Natural killer cell treated with Interleukin-12 subunit alpha and Interleukin-12 subunit beta and Interleukin-15 and Interleukin-18, amount 100 ng/mL, for 72 hours (primary cell): ENCODE measurements at places on chromosomes 7 and 10. TPM values are rescaled to one million over a fixed set of nuclear protein-coding genes. Genes with fewer than 3 reads are reported as not detected.

- DNase-seq, result no peak
Measured at GRCh38 chr7:95730493-95731280, 41.7 kb upstream of the DYNC1I1 start.

DNA sequence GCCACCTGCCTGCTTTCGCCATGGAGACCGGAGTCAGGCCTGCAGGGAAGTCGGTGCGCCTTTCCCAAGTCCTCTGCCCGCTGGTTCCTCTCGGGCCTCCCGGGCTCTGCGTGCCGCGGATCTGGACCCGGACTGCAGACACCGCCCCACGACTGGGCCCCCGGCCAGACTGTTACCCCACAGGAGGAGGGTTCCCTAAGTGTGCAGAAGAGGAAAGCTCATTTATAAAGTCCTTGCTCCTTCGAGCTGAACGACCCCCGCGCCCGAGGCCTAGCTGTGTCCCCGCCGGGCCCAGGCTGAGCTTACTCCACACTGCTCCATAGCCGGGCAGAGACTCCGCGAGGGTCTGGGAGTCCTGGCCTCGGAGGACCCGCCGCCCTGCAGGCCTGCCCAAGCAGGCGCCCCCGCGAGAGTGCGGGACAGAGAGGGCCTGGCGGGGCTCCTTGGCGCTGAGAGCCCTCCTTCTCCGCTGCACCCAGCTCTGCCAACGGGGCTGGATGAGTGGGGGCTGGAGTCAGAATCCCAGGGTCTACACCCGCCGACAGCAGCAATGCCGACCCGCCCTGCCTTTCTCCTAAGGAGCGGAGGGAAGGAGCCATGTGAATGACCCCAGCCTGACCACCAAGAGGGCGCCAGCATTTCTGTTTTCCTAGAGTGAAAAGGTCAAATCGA is 8.3 kb downstream of the EN2 start:
- peak; percentile 41 for DNase-seq

- DNase-seq, result no peak
Measured at GRCh38 chr10:72682638-72683037, 9.3 kb upstream of the MCU start.

- no peak for DNase-seq
Measured at GRCh38 chr10:76405922-76406321, 974.5 kb downstream of the LRMDA start.

The AGBL3 gene
- total RNA-seq, result 2.2 TPM

- DNase-seq, result no peak
Measured at GRCh38 chr7:9083837-9084236, 650.4 kb downstream of the NXPH1 start.

GRCh38 chr10:22992075-22992474 is 64.2 kb downstream of the ARMC3 start:
- no peak for DNase-seq

DNA sequence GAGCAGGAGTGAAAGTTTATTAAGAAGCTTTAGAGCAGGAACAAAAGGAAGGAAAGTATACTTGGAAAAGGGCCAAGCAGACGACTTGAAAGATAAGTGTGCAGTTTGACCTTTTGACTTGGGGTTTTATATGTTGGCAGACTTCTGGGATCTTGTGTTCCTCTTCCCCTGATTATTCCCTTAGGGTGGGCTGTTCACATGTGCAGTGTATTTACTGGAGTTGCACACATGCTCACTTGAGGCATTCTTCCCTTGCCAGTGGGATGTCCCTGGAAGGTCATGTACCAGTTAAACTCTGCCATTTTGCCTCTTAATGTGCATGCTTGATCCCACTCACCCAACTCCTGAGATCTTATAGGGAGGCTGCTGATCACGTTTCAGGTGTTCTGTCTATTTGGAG is 23.4 kb upstream of the ARHGAP12 start:
- no peak for DNase-seq

DNA sequence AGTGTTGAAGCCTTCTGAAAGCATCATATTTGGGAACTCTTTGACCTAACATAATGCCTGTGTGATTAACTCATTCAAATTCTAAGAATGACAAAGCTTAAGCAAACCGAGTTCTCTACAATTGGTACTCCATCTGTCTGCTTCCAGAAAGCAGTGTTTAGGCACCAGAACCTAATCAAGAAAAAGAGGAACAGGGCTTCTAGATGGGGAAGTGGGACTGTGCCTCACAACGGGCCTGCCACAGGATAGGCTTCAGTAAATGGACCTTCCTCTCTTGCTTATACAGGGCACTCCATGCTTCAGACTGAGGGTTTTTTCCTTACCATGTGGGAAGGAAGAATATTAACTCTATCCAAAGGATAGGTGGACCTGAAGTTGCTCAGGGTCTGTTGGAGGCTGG is 808.1 kb downstream of the XPNPEP1 start:
- DNase-seq, result no peak

- DNase-seq, result no peak
Measured at GRCh38 chr7:157856873-157857577, 520.2 kb downstream of the DNAJB6 start.

- DNase-seq, result no peak
Measured at GRCh38 chr10:74880041-74880440, 53.6 kb downstream of the KAT6B start.

DNA sequence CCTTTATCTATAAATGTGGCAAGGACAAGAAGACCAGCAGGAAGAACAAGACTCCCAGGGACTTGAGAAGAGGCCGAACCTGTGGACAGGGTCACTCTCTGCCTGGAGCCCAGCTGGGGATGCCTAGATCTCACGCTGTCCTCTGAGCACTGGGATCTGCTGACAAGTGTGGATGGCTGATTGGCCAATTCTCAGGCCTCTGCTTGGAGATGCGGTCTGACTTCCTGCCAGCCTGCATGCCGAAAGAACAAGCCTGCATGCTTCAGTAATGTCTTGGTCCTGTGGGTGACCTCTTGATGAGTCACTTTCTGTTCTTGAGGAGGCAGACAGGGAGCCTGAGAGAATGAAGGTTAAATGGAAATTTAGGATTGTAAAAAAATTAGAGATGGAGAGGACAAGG is 84.7 kb downstream of the TMEM178B start:
- no peak for DNase-seq

DNA sequence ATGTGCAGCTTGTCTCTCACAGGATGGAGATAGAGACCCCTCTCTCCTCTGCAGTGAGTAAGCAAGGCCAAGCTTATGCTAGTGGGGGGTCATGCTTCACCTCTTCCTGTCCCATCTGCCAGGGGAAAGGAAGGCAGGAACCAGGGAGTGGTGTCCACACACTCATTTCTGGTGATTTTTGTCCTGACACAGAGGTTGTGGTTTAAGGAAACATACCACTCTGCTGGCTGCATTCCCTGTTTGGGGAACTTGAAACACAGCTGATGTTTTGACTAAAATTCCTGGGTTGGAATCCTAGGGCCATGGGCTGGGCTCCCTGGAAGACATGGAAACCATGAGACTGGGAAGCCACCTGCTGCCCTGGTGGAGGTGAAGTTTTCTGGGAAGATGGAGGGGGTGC is 21.4 kb downstream of the C10orf120 start:
- no peak for DNase-seq

GRCh38 chr7:155276800-155277375 is 20.8 kb upstream of the INSIG1 start:
- no peak for DNase-seq

The RARRES2 gene
- total RNA-seq, result not detected

GRCh38 chr7:84822941-84823510 is 363.8 kb downstream of the SEMA3D start:
- no peak for DNase-seq

DNA sequence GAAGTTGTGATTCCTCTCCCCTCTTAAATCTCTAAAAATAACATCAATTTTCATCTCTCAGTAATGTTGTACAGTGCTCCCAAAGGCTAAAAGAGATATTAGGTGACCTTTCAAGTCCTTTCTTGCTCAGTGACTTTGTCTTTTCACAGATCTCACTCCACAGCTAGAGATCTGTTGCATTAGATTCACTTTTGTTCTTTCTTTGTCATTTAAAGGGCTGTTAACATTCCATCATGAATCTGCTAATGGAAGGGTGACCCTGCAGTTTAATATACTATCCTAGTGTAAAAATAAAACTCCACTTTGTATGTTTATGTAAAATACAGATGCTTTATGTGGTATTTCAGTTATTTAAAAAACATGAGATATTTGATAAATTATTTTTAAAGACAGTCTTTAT is 30.5 kb downstream of the GNAI1 start:
- no peak for DNase-seq

DNA sequence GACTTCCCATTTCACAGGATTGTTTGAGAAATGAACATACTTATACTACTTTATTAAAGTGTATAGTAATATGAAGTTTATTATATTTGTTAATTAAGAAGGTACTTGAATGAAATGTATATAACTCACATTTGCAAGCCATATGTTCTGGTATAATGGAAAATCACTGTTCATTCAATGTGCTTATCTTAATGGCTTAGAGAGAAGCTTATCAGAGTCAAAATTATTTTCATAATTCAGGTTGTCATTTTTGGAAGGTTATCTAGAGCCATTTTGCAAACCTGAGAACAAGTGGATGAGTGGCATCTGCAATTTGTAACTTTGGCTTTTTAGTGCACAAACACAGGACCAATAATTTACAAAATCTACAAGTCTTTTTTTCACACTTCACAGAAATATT is 621.0 kb downstream of the ARL4A start:
- DNase-seq, result no peak

DNA sequence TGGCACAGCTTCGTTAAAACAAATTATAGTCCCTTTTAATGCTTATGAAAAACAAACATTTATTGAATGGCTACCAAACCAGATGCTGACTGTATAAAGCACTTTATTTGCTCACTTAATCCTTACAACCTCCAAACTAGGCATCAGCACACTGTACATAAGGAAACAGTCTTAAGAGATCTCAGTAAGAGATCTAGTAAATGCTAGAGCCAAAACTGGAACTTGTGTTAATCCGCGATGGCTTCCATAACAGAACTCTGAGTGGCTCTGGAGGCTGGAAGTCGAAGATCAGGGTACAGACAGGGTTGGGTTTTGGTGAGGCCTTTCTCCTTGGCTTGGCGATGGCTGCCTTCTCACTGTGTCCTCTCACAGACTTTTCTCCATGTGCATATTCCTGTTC is 27.0 kb downstream of the PDZD8 start:
- DNase-seq, result no peak

The DEPP1 gene
- 0.53 TPM for total RNA-seq

DNA sequence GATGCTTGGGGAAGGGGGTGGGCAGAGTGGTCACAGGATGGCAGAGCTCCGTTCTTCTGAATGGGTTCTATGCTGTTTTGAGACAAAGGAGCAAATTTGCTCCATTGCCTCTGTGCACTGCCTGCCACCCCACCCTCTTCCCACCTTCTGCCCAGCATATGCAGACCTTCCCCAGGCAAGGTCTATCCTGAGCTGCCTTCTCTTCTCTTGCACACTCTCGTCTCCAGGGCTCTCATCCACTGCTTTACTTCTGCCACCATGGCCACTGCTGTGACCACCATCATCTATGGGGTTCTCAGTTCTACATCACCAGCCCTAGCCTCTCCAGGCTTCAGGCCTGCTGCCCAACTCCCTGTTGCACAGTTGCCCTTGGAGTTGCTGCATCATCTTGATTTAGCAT is 230.4 kb downstream of the TMEM178B start:
- no peak for DNase-seq

The ANXA7 gene
- 123 TPM for total RNA-seq

DNA sequence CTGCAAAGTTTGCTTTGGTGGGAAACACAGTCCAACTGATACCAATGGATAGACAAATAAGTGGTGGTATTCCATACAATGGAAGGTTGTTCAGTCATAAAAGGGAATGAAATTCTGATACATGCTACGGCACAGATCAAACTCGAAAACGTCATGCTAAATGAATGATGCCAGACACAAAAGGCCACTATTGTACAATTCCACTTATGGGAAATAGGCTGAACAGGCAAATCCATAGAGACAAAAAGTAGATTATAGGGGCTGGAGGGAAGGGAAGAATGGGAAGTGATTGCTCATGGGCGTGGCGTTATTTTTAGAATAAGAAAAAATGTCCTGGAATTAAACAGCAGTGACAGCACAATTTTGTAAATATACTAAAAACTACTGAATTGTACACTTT is 66.0 kb upstream of the FOXK1 start:
- no peak for DNase-seq

DNA sequence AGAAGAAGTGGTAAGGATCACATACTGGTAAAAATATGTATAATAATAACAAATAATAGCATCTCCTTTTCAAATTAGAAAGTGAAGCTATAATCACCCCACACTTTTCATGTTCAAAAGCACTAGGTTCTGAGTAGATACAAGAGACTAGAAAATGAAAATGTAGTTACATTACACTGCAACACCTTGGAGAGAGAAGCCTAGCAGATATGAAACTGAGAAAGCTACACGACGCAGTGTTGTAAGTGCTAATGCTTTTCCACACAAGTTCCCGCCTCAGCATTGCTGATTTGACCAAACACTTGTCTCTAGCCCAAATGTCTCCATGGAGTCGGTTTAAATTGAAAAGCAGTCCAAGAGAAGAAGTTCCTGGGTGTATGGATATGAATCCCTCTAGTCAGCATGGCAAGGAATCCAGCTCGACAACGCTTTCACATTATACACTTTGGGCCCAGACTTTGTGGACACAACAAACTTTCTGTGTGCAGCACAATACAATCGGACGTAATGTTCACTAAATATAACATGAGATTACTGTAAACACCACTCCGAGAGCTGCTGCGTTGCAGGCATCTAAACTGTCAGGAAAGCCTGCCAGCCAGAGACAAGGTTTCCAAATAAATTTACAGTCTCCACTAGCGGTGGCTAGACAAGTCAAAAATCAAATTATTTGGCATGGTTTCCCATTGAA is 1.7 kb downstream of the PDE1C start:
- no peak for DNase-seq
